OCI-LY7 (cell line): ENCODE measurements at places on chromosomes 16 and 17. TPM values are rescaled to one million over a fixed set of nuclear protein-coding genes. Genes with fewer than 3 reads are reported as not detected.

GRCh38 chr16:17395849-17396480, 74.8 kb downstream of the XYLT1 start:
- DNase-seq: no peak

- no peak for DNase-seq
These were observed 22.2 kb downstream of the HS3ST4 start for GRCh38 chr16:25713785-25714570.

DNA sequence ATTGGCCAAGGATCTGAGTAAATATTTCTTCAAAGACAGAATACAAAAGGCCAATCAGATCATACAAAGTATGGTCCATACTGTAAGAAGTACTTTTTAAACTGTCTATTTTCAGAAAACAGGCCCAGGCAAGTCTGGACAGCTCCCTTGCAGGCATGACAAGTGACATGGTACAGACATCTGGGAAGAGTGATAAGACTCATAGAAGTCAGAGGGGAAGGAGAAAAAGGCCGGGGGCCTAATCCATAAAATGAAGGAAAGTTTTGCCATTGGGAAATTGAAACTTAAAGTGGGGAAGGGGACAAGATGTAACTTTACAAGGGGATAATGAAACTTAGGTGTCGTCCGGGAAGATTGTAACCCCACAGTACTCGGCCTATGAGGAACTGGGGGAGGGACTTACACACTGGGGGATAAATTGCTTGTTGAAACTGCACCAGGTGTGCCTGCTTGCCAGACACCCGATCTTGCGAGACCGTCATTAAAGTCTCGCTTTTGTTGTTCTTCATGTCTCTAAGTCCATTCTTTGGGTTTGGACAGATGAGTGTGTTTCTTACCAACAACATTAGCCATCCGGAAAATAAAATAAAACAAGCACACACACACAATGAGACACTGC, 684.0 kb downstream of the CDH11 start:
- DNase-seq: no peak

GRCh38 chr17:76370261-76370993, 14.0 kb upstream of the SPHK1 start:
- peak; percentile 52 for DNase-seq

DNA sequence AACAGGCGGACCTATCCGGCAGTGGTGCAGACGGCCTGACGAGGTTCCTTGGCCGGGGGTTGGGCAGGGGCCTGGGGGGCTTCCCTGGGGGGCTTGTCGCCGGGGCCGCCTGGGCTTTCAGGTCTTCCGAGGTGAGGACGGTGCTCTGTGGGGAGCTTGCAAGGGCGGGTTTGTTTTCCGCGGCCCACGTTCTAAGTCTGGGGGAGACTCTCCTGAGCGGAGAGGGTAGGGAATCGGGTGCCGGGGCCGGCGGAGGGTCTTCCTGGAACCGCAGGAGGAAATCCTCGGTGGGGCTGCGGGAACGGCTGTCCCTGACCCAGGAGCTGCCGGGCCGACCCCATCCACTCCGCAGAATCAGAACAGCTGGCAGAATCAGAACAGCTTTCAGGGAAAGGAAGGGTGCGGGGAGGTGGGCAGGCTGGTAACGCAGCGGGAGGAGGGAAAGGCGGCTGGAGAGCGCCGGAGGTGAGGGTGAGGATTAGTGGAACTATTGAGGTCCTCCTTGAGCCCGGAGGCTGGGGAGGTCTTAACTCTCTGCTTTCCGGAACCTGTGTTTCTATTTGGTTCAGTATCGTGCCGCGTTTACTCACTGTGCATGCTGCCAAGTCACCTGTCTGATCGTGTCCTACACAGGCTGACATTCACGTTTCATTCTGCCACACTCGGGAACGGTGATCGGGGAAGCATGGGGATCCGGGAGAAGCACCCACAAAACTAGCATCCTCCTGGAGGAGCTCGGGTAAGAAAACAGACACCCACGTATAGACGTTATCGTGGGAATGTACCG, 28.9 kb downstream of the CPSF4L start:
- DNase-seq: peak; percentile 58

DNA sequence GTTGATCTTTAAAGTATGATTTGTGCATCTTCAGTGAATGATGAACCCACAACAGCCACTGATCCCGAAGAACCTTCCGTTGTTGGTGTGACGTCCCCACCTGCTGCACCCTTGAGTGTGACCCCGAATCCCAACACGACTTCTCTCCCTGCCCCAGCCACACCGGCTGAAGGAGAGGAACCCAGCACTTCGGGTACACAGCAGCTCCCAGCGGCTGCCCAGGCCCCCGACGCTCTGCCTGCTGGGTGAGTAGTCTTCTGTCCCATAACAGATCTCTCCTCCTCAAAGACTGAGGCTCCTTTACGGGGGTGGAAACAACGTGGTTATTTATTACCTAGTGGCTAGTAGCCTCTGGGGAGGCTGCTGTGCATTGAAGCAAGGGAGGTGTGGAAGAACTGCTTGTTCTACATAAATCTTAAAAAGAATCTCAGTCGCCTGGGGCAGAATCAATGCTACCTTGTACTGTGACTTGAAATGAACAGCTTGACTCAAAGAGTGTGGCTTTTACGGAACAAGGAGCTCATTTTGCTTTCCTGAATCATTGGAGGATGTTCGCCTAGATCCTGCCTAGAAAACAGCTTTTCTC, 63.0 kb upstream of the CLEC18A start:
- DNase-seq: no peak

GRCh38 chr16:72938795-72939164, 109.1 kb downstream of the ZFHX3 start:
- no peak for DNase-seq

DNA sequence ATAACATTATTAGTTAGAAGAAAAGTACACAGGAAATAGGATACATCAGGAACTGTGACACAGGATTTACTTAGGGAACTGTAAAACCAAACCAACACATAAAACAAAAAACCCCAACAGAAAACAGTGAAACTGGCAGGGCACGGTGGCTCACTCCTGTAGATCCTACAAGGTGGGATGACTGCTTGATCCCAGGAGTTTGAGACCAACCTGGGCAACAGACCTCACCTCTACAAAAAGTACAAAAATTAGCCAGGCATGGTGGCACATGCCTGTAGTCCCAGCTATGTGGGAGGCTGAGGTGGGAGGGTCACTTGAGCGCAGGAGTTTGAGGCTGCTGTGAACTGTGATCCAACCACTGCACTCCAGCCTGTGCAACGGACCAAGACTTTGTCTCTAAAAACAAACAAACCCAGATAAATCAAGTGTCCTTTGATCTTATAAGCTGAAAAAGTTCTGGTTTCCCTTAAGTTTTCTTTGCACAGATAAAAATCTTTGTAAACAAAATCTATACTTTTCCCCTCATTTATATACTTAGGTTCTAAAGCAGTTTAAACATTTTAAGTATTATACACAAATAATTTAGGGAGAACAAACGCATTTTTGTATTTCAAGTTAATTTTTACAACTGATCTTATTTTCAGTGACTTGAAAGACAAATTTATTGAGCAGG, 111.5 kb upstream of the TOB1 start:
- DNase-seq: no peak

DNA sequence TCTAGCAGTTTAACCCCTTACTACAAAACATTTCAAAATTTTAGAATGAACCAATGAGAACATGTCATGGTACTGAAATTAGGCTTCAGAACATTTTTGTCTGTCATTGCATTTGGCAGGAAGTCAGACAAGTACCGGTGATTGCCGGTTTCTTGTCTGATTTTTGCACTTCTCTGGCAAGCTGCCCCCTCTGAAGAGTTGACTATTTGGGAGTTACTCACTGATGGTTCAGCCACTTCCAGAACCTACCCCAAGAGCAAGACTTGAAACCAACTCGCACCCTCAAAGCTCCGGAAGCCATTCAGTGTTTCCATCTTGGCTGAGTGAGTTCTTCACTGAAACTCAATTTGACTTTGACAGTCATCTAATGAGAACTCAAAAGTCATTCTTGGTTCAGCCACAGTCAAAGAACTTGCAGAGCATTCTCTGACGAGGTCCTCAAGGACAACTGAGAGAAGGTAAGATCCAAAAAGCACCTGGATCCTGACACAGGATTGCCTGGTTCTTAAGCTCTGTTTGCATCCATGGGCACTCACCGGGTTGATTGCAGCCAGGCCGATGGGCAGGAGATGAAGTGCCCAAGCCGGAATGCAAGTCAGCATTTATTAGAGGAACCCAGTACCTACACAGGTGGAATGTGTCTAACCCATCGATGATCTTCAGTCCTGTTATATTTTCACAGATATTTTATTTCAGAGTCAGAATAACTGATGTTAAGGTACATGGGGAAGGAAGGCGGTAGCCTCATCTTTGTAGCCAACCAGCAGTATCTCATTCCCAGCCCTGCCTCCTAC, 93.6 kb downstream of the USP22 start:
- DNase-seq: no peak

DNA sequence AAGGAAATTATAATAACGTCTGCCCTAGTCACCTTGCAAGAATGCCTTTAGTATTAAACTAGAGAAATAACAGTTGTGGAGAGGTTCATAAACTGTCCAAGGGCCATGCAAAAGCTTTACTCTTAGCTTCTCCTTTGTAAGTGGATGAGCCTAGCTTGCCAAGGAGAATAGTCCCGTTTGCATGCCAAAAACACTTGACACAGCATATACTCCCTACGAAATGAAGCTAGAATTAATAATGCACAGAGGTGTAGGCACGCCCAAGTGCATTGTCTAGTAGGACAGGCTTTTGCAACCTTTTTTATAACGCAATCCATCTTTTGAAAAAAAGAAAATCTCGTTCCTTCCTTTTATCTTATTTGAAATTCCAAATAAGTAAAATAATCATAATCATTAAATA, 12.8 kb upstream of the CDRT4 start:
- no peak for DNase-seq

GRCh38 chr16:60041671-60042070, 1307.6 kb upstream of the GOT2 start:
- DNase-seq: no peak

GRCh38 chr17:15392326-15392741, 50.9 kb upstream of the TEKT3 start:
- DNase-seq: no peak

DNA sequence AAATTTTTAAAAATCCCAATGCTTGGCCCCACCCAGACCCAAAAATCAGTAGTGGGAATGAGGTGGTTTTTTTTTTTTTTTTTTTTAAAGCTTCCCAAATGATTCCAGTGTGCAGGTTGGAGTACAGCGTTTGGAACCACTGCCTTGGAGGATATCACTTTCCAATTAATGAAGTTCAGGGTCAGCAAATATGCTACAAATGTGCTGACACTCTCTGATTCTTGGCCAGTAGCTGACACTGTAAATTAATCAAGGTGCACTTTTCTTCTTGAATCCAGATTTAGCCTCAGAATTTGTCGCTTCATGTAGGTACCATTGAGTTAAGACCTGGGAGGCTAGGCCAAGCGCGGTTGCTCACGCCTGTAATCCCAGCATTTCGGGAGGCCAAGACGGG, 230.2 kb downstream of the SNX29 start:
- no peak for DNase-seq

DNA sequence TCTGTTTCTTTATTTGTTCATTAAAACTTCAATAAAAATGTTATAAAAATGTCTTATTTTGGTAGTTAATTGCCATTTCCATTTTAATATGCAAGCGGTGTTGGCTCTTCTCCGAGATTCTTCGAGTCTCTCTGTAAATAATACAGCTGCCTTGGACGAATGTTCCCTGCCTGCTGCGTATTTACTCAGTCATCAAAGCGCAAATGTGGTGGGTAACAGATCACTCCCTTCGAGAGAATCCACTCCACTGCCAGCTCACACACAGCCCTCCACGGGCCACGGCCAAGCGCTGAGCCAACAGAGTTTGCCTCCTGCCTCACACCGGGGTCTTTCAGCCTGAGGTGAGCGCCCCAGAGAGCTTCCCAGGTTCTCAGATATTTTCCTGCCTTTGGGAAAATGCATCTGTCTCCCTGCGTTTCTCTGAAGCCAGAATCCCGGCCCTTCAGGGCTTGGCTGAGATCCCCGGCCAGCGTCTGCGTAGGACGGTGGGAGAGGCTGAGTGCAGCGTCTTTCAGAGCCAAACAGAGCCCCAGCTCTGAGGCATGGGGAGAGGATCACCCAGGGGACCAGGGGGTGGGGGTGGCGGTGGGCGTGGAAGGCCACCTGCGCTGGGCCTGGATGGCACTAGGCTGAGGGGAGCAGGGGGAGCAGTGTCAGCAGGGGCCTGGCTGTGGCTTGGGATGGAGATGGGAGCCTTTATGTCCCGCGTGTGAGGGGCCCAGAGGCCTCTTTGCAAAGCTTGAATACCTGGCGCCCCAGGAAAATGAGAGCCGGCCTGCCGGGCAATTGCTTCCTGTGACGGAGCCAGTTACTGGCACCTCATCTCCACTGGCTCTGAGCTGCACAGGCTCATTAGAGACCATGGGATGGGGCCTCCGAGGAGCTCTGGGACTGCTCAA, 248.7 kb downstream of the RBFOX3 start:
- DNase-seq: no peak

GRCh38 chr16:10619271-10619849, 39.0 kb upstream of the EMP2 start:
- no peak for DNase-seq

DNA sequence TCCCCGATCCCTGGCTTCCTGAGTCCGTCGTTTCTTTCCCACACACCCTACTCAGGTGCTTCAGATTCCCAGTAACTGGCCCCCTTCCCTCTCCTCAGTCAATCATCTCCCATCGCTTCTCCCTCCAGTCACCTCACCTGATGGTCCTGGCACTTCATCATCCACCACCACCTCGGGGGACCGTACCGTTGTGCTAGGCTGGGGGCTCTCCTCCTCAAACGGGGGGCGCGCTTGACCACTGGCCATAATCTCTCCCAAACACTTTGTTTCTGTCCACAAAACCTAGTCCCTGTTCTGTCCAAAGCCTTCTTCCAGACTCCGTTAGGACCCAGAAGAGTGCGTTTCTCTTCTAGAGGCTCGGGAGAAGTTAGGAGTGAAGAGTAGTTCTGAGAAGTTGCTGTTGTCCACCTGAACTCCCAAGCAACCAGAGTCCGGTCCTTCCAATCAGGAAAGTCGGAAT, at the start of gene SPDYE4:
Gene SPDYE4, minus strand, starts transcription at position 410 of the 460 bp plus-strand sequence. Its CDS starts 164 bp downstream, at position 246.
- no peak for DNase-seq

DNA sequence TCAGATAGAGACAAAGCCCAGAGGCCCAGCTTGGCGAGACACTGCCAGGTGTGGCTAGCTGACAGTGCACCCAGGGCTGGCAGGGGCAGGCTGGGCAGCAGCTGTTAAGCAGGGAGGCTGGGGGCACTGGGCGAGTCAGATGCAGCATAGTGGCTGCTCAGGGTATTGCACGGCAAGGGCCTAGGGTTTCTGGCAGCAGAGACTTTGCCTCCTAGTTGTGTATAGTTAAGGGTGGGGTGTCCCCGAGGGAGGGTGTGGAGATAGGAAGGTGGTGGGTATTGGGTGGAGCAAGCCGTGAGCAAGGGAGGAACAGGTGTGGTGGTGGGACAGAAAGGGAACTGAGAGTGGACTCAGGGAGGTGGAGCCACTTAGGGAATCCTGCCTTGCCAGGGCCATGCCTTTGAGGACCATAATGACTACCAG, 66.0 kb downstream of the SMPD3 start:
- DNase-seq: peak; percentile 65

GRCh38 chr17:3035256-3035967, 28.0 kb downstream of the OR1D5 start:
- no peak for DNase-seq

The SCPEP1 gene
- 43.0 and 48.8 TPM in 2 replicates for total RNA-seq

The COA3 gene
- 32.1 and 34.9 TPM in 2 replicates for total RNA-seq

The TNFSF13 gene
- total RNA-seq: 4.8 and 6.0 TPM in 2 replicates

The DHX58 gene
- 19.4 and 23.7 TPM in 2 replicates for total RNA-seq

The SULT1A1 gene
- total RNA-seq: 59.4 and 61.2 TPM in 2 replicates

The KRT33B gene
- not detected in 2 replicates for total RNA-seq

The PRSS27 gene
- total RNA-seq: 5.7 and 7.7 TPM in 2 replicates
